ENCODE measurements at places on chromosomes 7 and 10. TPM values are rescaled to one million over a fixed set of nuclear protein-coding genes. Genes with fewer than 3 reads are reported as not detected.

Gene HECW1
- 0.15 TPM for polyA plus RNA-seq

Gene TMEM60
- polyA plus RNA-seq, result 10.3 TPM

Gene TBC1D12
- 12.6 TPM for polyA plus RNA-seq

Gene SEMA3E
- 6.3 TPM for polyA plus RNA-seq

Gene CCDC172
- not detected for polyA plus RNA-seq

Gene PIK3CG
- polyA plus RNA-seq, result 3.7 TPM

Gene SPDYE3
- polyA plus RNA-seq, result 6.5 TPM

GRCh38 chr7:142796001-142796500, 25.3 kb downstream of the PRSS2 start:
- DNase-seq, result no peak

DNA sequence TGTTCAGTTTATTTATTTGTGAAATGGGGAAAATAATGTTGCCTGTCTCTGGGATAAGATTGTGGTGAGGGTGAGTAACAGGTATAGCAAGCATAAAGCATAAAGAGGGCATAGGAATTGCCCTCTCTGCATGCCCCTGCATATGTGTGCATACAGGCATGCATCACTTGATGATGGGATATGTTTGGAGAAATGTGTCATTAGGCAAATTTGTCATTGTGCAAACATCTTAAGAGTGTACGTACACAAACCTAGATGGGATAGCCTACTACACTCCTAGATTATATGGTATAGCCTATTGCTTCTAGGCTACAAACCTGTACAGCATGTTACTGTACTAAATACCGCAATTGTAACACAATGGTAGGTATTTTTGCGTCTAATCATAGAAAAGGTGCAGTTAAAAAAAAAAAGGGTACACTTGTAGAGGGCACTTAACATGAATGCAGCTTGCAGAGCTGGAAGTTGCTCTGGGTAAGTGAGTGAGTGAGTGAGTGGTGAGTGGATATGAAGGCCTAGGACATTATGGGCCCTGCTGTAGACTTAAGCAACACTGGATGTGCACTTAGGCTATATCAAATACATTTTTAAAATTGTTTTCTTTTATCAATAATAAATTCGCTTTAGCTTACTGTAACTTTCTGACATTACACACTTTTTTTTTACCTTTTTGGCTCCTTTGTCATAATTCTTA, 386.5 kb upstream of the ANKRD30A start:
- no peak for DNase-seq

GRCh38 chr10:18333621-18334020, 193.4 kb downstream of the CACNB2 start:
- DNase-seq, result peak; percentile 12

GRCh38 chr10:119281581-119282071, 74.3 kb downstream of the GRK5 start:
- DNase-seq, result no peak

GRCh38 chr10:61819208-61819607, 82.3 kb upstream of the ARID5B start:
- DNase-seq, result no peak

DNA sequence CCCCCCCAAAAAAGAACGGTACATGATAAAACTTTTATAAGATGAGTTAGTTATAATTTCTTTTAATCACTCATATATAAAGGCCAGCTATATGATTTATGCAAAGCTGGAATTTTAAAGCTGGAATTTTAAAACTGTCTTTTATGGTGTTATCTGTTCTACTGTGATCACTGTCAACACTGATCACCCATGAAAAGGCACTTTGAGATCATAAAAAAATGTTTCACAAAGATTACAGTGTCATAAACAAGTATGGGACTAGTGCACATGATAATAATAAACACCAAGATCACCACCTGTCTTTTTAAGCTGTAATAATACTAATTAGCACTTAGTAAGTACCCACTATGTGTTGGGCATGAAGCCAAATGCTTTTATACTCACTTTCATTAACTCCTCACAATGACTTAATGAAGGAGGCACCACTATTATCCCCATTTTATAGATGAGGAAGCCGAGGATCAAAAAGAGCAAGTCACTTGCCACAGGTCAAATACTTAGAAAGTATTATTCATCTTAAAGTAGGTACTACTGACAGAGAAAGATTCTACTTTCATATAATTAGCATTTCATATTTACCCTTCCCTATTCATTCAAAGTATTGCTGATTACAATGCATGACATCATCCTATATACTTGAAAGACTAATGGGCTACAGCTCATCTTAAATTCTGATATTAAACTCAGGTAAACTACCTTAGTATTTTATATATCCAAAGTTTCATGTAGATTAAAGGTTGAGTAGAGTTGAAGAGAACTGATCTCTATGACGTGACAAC, 8.3 kb upstream of the RHOBTB1 start:
- DNase-seq, result no peak

DNA sequence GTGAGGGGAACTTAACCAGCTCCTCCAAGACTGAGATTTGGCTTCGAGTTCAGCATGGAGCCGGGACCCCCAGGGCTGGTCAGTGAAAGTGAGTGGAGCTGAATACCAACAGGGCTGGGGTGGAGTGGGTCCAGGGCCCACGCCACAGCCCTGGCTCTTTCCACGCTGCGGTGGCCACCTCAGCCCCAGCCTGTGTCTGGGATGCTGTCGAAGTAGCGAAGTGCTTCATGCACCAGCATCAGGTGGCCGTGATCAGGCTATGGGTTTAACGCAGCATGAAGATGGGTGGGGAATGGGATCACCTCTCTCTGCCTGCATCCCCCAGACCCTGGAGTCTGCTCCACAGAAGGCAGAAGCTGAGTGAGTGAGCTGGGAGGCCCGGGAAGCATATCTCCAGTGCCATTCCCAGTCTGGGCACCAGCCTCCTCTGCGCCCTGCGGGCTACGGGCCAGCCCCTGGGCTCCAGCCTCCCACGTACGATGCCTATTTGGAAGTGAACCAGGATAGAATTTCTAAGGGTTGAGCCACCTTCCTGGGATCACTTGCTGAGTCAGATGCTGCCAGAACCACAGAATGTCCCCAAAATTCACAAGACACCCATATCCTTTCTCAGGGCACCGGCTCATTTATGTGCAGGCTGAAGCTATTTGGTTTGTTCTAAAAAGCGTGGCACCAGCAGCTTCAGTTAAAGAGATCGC, 131.1 kb upstream of the CHST15 start:
- DNase-seq, result no peak

GRCh38 chr10:6609625-6610024, 29.5 kb upstream of the PRKCQ start:
- no peak for DNase-seq

- no peak for DNase-seq
Observed at GRCh38 chr7:84224505-84224904, 29.9 kb upstream of the SEMA3A start.

- no peak for DNase-seq
Observed at GRCh38 chr7:125599387-125599786, 669.8 kb upstream of the POT1 start.

DNA sequence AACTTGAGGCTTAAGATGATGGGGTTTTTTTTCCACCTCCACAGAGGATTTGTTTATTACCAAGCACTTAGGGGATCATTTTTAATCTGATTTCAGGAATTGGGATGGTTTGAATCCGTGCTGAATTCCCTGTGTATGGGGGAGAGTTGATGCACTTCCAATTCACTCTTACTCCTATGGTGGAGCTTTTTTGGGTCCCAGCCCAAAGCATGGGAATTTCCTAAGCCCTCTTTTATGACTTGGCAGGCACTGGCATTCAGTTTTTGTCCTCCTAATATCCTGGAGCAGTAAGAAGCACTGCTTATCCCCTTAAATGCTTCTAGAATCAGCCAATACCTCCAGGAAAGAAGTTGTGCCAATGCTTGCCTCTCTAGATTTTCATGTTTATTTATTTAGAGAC, 78.7 kb downstream of the HYCC1 start:
- DNase-seq, result no peak

- DNase-seq, result no peak
Observed at GRCh38 chr7:101173752-101174244, 6.3 kb downstream of the NAT16 start.

DNA sequence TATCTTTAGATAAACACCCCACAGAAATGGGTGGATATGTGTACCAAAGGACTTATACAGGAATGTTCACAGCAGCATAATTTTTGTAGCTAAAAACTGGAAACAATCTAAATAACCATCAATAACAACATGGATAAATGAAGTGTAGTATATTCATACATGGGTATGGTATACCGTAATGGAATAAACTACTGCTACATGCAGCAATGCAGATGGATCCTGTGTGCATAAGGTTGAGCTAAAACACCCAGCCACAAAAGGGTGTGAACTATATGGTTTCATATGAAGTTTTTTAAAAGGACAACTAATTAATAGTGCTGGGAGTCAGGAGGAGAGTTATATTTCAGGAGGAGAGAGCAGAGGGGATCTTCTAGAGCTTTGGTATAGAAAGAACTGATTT, 389.6 kb downstream of the GFRA1 start:
- no peak for DNase-seq

DNA sequence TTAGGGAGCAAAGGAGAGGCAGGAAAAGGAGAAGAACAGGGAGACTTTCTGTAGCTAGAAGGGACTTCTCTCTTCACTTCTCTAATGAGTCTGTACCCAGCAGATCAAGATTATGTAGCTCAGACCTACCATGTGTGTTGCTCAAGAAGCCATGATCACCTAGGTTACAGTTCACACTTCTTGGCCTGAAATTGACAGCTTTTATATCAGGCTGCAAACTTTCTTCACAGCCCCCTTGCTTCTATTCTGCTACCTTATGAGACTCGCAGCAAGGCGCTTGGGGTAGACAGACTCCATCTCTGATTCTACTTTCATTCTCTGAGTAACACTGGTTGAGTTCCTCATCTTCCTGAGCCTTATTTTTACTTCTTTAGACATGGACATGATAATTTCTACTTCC, 19.6 kb upstream of the GIMAP2 start:
- DNase-seq, result no peak

- DNase-seq, result no peak
Observed at GRCh38 chr10:42940487-42941294, 136.2 kb upstream of the RET start.

- DNase-seq, result no peak
Observed at GRCh38 chr7:96499532-96499931, 177.6 kb upstream of the SLC25A13 start.

DNA sequence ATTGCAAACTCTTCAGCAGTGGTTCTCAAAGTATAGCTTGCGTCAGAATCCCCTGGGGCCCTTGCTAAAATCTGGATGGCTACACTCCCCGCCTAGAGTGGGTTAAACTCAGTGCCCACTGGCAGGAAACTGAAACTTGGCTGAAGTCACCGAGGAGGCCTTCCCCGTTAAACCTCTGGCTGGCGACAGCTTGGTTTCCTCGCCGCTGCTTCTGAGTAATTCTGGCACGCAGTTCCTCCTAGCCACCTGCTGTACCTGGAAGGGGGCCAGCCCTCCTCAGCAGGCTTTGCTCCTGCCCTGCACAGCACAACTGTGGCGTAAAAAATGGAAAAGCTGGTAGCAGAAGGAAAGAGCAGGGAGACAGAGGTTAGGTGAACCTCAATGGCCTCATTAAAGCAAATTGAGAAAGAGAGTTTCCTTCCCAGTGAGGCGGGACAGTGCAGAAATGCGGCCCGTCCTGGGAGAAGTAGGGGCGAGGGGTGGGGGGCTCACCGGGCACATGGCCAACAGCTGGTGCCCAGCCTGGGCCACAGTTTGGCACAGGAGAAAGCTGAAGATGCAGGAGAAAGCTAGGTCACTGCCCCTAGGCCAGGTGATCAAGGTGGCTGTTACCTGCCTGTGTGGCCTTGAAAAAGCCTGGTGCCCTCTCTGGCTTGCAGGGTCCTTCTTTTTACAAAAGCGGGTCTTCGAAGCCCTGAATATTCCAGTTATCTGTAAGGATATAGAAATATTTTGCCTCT, 46.6 kb downstream of the ALOX5 start:
- peak; percentile 74 for DNase-seq

DNA sequence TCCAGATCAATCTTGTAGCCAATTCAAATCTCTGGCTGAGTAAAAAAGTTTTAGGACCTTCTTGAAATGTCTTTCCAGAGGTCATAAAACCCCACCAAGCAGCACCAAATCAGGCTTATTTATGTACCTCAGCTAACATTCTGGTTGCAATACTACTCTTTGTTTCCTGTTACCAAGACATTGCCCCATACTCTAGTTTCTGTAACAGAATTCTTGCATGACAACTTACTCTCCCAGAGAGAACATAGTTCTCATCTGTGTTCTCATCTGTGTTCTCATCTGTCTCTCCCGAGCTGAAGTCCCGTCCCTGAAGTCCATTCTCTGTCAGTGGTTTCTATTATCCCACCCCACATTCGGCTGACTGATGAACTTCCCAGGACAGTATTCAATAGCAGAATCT, 1285.1 kb downstream of the XPNPEP1 start:
- DNase-seq, result no peak

- no peak for DNase-seq
Observed at GRCh38 chr10:121819049-121819448, 108.8 kb downstream of the ATE1 start.

DNA sequence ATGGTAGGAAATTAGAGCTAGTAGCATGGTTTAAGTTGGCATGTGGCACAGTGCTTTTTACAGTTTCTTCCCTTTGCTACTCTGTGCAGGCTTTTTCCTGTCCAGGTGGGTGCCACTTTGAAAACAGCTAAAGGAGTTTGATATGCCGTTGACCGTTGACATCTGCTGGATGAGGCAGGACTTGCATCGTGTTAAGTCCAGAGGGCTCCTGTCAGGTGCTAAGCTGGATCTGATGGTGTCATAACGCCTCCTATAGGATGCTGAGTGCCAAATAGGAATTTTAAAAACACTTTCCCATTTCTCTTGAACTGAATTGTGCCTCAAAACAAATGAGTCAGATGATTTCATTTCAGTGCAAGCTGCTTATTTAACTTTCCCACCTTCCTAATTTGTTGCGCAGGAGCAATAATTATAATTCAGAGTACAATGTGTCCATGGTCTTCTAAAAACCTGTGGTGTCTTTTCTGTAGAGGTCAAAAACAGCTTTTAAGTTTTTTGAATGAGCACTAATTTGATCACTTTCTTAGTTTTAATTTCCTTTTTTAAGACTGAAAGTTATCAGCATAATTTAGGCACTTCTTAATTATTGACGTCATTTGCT, 178.3 kb downstream of the CDCA7L start:
- peak; percentile 6 for DNase-seq
